ENCODE measurements at places on chromosomes 3 and 15.

DNA sequence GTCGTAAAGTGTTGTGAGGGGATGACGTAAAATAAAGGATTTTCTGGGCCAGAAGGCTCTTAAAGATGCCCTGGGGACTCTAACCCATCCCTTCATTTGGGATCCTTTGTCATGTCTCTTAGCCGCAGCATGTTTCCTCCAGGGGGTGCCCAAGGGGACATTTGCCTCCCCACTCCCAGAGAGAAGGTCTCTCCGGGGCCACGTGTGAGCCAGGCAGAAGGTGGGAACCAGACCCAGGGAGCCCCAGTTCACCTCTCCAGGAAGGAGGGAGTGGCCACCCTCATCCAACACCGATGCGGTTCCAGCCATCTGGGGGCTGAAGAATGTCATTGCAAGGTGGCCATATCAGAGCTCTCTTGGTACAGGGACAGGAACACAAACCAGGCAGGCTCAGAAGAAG, 25.2 kb downstream of the ST8SIA2 start:
- DNase-seq: no peak

GRCh38 chr15:65646486-65646885, 24.7 kb downstream of the SLC24A1 start:
- no peak for DNase-seq

- peak; percentile 87 for DNase-seq
Observed at GRCh38 chr15:41795996-41796856, 21.9 kb downstream of the MAPKBP1 start.

- DNase-seq: no peak
Observed at GRCh38 chr15:50064673-50065072, 54.4 kb downstream of the ATP8B4 start.

DNA sequence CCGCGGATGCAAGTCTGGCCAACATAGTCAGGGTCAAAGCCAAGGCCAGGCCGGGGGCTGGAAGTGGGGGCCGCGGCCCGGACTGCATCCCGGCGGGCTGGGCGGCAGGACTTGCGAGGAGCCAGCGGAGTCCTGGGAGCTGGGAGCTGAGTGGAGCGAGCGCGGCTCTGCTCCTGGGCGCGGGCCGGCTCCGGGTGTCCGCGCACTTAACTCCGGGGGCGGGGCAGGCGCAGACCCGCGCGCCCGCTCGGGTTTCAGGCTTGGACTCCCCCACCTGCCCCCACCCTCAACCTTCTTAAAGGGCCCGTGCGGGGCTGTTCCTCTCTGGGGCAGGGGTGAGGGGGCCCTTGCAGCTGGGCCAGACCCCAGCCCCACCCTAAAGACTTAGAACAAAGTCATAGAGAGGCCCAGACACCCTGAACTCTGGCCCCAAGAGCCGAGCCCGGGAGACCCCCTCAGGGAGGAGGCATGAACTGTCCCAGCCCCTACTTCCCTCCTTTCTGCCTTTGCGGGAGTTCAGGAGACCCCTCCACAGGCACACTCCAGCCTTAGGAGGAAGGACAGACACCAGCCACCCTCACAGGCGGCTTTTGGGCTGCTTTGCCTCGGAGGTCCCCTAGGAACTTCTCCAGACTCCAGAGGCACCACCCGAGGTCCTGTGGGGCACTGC, at the start of gene CSPG4:
CSPG4 (minus strand) TSS at position 181 of the 670 bp plus-strand sequence; CDS start at position 88, 93 bp downstream.
- no peak for DNase-seq

GRCh38 chr3:187812496-187812895, 67.2 kb upstream of the BCL6 start:
- no peak for DNase-seq

GRCh38 chr15:92833106-92833433, 67.1 kb upstream of the CHD2 start:
- no peak for DNase-seq

GRCh38 chr15:62847900-62848489, 194.6 kb upstream of the TPM1 start:
- DNase-seq: peak; percentile 39

DNA sequence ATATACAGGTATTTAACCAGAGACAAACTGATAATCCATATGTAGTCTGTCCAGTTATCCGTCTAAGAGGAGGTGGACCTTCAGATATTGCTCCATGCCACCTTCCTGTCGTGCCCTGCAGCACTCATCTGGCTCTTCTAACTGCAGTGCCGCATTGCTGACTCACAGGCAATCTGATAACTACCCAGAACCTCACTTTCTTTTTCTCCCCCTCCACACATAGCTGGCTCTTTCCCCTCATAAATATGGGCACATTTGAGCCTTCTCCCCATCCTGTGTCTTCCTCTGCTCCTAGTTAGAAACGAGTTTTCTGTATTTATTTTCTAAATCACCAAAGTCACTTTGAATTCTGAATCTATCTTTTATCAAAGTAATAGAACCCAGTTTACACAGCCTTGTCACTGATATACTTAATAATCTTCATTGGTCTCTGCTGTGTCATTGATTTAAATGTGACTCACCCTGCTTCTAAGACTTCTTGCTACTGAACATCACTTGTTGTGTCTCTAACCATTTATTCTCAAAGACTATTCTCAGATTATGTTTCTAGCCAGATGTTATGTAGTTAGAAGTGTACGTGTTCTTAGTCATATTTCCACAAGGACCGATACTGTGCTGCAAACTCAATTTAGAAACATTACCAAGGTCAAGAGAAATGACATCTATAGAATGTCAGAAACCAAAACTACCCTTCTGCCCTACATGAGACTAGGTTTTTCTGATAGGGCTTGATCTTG, 17.4 kb upstream of the KCNMB2 start:
- DNase-seq: no peak

- no peak for DNase-seq
Observed at GRCh38 chr3:39327053-39327745, 2.3 kb upstream of the CCR8 start.

- no peak for DNase-seq
Observed at GRCh38 chr3:85502148-85502875, 543.5 kb downstream of the CADM2 start.

DNA sequence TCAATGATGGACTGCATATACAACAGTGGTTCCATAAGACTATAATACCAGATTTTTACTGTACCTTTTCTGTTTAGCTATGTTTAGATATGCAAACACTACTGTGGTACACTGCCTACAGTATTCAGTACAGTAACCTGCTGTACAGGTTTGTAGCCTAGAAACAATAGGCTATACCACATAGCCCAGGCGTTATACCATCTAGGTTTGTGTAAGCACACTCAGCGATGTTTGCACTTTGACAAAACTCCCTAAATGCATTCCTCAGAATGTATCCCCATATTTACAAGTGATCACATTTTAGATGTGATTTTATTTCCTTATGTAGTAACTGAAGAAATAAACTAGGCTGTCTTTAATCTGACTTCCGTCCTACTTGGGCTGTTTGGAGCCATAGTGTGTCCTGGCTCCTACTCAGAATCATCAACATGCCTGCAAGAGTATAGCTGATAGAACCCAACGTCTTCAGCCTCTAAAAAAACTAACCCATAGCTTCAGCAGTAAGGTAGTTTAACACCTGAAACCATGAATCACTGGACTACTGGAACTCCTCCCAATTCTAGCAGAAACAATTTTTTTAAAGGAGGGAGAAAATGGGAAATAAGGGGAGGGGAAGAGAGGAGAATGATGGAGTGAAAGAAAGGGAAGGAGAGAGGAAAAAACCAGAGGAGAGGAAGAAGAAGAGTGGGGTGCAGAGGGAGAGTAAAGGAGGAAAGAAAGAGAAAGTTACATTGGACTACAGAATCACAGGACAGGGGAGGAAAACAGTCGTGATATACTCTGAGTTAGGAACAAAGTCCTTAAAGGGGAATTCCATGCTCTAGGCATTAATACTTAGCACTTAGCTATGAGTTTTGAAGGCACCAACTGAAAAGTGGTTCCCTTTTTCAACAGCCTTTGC, 67.7 kb upstream of the PLXND1 start:
- no peak for DNase-seq

GRCh38 chr3:57132674-57133073, 32.5 kb downstream of the IL17RD start:
- DNase-seq: no peak

- DNase-seq: no peak
Observed at GRCh38 chr3:70885636-70886035, 573.2 kb upstream of the MDFIC2 start.

- DNase-seq: peak; percentile 78
Observed at GRCh38 chr3:57596495-57597126, 533 bp downstream of the ARF4 start.

DNA sequence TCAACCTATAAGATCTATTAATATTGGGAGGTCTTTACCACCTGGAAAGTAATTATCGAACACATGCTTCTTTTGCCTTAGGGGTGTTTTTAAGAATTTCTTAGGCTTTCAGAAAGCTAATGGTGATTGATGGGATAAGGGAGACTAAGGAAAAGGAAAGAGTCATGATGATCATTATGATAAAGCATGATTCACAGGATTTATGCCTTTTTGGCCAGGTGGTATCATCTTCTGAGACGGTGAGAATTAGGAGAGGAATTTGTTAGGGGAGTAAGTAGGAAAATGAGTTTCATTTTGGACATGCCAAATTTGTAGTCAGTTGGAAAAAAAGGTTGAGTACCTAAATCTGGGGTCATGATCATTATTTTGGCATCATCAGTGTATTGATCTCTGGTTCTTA, 8.9 kb downstream of the ARMC8 start:
- DNase-seq: no peak

- DNase-seq: no peak
Observed at GRCh38 chr15:33293713-33294334, 16.9 kb upstream of the RYR3 start.

DNA sequence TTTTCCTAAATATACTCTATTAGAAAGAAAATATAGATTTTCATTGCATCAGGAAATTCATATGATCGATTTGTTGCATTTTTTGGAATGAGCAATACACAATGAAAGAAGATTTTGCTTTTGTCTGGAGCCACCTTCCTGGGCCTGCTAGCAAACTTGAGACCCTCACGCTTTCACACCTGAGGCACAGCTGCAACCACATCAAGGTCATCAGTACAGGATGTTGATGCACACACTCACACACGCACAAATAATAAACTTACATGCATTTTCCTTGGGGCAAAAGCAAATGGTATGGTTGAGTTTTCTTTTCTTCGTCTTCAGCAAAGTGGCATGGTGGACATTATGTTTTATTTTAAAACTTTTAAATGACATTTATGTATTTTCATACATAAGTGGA, 64.8 kb upstream of the SATB1 start:
- DNase-seq: no peak

DNA sequence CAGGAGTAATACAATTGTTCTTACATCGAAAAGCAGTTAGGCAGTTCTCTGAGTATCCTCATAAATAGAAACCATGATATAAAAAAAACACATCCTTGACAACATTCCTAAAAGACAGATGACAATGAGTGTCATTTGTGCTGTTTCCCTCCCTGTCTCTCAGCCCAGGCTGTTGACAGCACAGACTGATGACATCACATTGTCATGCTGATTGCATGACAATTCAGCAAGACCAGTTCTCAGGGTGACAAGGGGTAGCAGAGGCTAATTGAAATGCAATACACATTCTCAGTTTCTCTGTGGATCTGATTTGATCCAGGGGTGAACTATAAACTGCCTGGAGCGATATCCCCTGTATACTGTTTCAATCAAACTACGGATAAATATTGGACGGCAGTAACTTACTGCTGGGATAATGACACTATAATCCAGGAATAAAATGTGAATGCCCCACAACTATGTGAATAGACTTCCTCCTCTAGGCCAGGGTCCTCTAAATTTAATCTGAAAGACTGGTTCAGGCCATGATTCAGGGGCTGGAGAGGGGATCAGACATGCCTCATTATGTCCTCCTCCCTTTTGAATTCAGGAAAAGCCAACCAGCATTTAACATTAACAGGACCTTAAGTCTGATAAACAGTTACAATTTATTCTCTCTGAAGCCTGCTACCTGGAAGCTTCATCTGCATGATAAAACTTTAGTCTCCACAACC, 16.7 kb upstream of the EIF1B start:
- DNase-seq: no peak
